ENCODE measurements at places on chromosomes 13 and 19.

DNA sequence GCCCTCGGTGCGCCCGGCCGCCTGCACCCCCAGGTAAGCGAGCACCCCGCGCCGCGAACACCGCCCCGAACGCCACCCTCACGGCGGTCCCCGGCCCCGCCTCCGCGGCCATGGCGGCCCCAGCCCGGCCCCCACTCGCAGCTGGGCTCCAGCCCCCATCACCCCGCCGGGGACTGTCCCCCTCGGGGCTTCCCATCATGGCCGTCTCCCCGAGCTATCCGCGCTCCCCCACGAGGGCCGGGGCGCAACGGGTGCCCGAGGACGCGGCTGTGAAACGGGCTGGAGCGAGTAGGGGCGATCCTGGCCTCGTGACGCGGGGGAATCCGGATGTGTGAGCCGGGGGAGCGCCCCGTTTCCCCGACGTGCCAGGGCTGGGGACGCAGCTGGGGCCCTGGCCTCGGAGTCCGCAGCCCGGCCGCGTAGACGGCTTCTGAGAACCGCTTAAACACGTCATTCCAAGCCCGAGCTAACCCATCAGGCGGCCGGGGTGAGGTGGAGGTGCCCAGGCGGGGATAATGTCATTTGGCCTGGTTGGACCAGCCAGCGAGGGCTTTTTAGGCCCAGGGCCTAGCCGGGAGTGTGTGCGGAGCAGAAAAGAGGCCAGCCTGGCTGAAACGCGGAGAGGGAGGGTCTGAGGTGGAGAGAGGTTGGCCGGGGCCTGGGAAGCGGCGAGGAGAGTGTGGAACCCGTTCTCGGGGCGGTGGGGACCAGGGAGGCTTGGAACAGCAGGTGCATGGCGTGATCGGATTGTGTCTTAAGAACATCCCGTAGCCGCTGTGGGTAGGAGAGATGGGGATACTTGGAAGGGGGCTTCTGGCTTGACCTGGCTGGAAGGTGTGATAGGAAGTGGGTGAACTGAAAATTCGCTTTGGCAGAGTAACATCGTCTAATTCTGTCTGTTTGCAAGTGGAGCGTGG, 550 bp downstream of the CERS4 start:
- DNase-seq, result no peak

DNA sequence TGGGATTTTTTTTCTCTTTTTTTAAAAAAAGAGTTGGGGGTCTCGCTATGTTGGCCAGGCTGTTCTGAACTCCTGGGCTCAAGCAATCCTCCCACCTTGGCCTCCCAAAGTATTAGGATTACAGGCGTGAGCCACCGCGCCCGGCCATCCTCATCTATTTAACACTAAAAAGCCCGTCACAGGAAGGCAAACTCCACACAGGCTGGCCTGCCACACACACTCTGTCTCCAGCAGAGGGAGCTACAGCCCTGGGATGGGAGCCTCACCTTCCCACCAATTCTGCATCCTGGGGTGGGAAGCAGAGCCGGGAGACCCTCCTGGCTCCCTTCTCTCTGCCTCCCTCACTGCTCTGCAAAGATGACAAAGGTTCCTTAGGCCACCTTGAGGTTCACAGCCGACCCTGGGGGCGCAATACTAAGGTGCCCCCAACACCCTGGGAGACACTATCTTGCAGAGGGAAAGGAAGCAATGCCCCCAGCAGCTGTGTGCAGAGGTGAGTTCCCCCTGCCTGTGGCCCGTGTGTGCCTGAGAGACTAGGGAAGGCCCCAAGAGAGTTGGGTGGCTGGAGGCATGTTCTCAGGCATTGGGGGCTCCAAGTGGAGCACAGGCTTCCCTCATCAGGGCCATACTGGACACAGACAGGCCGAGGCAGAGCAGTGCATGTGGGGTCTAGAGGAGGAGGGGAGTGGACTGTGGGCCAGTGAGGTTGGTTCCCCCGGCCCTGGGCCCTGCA, 27.4 kb upstream of the TIMM44 start:
- DNase-seq, result peak; percentile 32

- no peak for DNase-seq
These were observed 111.6 kb downstream of the NHLRC3 start for GRCh38 chr13:39149896-39150295.

- no peak for DNase-seq
These were observed 6.3 kb upstream of the ANKRD10 start for GRCh38 chr13:110921209-110921608.

DNA sequence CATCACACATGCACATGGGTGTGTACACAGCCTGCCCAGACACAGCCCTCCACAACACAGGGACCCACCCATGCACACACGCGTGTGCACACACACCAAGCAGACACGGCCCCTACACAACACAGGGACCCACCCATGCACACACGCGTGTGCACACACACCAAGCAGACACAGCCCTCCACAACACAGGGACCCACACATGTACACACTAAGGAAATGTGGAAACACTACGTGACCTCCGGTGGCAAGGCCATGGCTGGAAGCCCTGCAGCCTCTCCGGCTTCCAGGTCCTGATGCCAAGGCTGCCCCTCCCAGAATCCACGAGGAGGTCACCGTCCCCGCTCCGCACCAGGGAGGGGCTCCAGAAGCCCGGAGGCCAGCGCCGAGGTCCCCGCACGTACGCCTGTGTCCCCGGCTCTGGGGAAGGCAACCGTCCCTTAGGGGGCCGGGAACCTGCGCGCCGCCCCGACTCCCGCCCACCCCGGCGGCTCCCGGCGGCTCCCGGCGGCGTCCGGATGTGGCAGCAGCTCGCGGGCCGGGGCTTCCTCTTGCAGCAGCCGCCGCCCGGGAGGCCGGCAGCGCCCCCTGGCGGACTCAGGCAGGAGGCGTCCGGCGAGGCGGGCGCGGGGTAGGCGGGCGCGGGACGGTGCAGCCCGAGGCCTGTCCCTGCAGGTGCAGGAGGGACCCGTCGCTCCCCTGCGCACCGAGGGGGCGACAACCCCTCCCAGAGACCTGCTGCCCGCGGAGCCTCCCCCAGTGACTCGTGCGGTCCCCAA, 29.8 kb upstream of the GRTP1 start:
- peak; percentile 79 for DNase-seq

GRCh38 chr19:39100500-39101166, 16.5 kb downstream of the ACP7 start:
- no peak for DNase-seq

DNA sequence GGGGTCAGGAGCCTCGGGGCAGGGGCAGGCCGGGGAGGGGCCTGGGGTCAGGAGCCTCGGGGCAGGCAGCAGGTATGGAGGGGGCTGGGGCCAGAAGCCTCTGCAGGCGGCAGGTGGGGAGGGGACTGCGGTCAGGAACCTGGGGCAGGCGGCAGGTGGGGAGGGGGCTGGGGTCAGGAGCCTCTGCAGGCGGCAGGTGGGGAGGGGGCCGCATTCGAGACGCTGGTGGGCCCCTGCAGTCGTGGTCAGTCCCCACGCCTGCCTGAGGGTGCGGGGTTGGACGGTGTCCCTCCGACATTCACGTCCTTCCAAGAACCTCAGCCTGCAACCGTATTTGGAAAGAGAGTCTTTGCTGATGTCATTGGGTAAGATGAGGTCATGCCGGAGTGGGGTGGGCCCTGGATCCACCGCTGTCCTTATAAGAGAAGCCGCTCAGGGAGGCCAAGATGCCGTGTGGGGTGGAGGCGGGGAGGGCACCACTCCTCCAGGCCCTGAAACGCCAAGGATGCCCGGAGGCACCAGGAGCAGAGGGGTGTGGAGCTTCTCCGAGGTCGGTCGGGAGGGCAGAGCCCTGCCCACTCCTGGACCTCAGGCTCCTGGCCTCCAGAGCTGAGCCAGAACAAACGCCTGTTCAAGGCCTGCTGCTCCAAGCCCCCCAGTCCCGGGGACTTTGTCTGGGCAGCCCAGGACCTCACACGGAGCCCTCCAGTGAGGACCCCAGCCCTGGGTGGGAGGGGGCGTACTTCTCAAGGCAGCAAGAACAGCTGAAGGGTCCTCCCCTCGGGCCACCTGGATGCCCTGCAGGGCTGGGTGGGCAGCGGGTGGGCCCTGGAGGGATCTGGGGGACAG, 30.1 kb downstream of the PIP5K1C start:
- DNase-seq, result no peak

- no peak for DNase-seq
These were observed 67.0 kb upstream of the STARD13 start for GRCh38 chr13:33352526-33352925.

DNA sequence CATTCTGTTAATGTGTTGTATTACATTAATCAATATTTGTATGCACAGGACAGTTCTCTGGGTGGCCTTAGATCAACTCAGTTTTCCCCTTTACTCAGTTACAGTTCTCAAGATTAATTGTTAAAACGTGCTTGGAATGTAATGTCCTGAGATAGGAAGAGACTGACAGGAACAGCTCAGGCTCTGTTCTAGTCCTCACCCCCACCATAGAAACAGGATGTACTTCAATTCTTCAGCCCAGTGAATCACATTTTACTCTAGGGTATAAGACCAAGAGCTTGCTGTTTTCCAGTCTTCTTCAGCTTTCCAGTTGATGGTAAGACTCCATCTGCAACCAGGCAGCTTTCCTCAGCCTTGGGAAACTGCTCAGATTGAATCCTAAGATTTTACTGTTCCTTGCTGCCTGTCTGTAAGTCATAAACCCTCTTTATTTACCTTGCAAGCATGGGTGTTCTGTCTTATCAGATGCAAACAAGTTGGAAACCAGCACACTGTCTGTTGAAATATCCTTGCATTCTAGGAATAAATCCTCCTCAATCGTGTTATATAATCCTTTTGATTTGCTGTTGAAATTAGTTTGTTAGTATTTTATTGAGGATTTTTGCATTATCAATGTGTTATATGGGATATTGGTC, 836.9 kb upstream of the PCDH9 start:
- DNase-seq, result no peak

- peak; percentile 46 for DNase-seq
These were observed 89.7 kb downstream of the RAB20 start for GRCh38 chr13:110471833-110472162.

DNA sequence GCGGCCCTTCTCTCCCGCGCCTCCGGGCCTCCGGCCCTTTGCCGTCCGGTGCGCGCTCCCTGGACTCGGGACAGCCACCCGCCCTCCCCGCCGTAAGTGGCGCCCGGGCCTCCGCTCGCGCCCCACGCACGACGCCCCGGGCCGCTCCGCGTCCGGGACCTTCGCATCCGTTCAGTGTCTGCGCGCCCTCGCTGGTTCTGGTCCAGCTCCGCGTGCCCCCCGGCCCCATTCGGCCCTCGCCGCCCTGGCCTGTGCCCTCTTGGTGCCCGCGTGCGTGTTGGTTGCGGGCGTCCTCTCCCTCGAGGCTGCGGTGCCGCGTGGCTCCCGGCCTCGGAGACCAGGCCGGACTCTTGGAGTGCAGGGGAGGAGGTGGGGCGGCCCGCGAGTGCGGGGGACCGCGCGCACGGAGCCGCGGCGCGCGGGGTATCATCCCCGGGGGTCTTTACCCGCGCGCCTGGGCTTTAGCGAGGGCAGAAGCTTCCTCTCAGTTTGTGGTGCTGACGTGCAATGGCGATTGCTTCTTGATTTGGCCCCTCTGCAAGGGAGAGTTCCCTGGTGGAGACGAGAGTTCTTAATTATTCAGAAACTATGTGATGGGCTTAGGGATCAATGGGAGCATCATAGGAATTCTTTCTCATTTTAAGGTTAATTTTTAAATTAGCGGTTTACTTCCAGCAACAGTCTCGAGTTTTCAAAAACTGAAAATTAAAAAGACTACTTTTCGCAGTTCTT, 757 bp downstream of the WASF3 start:
- no peak for DNase-seq

- no peak for DNase-seq
These were observed 77.2 kb downstream of the TBC1D4 start for GRCh38 chr13:75404726-75405125.

DNA sequence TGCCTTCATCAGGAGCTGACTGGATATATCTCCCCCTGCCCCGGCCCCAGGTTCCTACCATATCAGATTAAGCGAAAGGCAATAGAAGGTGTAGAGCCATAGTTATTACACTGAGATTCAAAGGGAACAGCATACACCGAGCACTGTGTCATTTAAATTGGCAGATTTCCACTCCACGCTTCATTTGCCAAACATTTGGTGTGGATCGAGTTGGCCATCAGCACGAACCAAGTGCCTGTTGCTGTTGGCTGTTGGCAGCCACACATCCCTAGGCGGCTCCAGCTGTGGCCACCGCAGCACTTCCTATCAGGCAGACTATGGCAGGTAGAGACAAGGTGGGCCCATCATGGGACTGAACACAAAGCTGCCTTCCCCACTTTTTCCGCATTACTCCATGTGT, 115.8 kb downstream of the CCNA1 start:
- no peak for DNase-seq

DNA sequence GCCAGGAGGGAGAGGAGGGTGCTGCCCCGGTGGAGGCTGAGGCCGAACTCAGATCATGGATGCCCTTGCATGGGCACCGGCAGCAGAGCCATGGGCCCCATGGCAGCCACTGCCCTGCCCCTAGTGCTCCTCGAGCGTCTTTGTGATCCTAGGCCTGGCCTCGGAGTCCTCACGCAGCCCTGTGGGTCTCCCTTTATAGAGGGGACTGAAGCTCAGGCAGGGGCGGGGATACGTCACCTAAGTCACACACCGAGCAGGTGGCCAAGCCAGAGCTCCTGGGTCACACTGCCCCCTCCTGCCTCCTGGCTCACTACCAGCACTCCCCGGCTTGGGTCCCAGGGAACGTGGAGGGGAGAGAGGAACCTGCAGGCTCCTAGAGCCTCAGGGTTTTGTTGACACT, 28.7 kb downstream of the DHX34 start:
- DNase-seq, result no peak

- no peak for DNase-seq
These were observed 533 bp downstream of the LRCH1 start for GRCh38 chr13:46553521-46553885.

- DNase-seq, result no peak
These were observed 261.7 kb downstream of the LHFPL6 start for GRCh38 chr13:39341251-39341650.

- no peak for DNase-seq
These were observed 16.1 kb downstream of the ZSWIM9 start for GRCh38 chr19:48186541-48186991.

DNA sequence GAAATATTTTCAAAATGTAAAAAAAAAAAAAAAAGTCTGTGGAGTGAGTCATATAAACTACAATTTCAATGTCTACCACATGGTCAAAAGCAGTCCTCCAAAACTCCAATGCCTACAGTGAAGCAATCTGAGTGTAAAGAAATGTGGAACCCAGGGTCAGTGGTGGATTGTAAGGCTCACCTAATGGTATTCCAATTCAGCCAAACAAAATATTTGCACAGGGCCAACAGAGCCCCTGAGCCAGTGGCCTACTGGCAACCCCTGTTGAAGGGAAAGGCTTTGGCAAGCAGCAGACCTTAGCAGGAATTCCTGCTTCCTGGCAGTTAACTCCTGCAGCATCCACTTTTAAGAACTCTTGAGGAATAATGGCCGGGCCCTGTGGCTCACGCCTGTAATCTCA, 3.4 kb downstream of the DNMT1 start:
- no peak for DNase-seq

DNA sequence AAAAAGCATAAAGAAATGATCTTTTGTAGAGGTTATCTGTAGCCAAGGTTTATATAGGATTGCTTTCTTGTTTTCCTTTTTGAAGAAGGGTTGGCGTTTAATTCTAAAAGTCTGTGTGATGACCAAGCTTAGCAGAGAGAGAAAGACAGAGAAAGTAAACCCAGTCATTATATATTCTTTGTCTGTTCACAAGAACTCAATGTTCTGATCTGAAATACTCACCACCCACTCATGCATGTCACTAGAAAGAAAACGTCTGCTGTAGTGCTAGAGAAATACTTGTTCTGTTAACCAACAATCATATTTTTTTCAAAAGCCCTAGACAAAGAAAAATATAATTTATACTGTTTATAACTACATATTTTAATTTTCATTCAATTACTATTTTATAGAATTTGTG, 173.7 kb upstream of the SLITRK5 start:
- DNase-seq, result no peak
